Right ventricle myocardium superior (tissue), 1 donor: ENCODE measurements at places on chromosomes 16 and 17.
A peak's percentile ranks its signal among the peaks of the same experiment; 100 is the strongest.

- no peak for DNase-seq
Measured at GRCh38 chr17:29936724-29937123, 4.7 kb upstream of the EFCAB5 start.

GRCh38 chr16:57865746-57866528 is 63.6 kb upstream of the KIFC3 start:
- DNase-seq = no peak

DNA sequence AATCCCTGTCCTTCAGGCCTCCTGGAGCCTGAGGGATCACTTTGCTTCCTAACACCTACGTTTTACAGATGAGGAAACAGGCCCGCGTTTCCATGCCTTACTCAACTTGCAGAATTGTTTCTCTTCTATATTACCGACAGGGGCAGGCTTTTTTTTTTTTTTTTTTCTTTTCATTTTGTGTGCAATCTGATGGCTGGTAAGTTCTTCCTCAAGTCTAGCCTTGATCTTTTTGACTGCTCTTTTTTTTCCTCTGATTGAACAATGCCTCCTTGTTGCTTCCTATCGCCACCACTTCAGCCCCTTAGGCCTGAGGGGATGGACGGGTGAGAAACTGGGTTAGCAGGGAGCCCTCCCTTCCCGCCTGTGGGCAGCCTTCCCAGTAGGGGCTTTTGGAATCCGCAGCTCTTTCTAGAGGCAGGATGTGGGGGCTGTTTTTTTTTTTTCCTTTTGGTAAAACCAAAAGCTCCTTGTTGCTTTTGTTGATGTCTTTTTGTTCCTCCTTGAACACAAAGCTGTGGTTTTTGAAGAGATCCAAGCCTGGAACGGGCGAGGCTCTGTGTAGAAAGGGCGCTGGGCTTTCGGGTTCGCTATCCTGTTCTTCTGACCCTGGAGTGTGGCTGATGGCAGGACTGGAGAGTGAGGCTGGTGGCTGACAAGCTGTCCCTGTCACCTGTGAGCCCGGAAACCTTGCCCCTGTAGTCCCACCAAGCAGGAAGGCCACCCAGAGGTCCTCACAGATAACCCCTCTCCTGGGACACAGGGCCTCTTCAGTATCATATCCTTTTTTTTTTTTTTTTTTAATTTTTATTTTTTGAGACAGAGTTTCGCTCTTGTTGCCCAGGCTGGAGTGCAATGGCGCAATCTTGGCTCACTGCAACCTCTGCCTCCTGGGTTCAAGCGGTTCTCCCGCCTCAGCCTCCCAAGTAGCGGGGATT is 14.0 kb downstream of the LASP1 start:
- peak; percentile 46 for DNase-seq

GRCh38 chr16:30961384-30961783 is 3.8 kb downstream of the SETD1A start:
- no peak for DNase-seq

GRCh38 chr17:38601539-38602351 is 4.0 kb downstream of the SRCIN1 start:
- no peak for DNase-seq

DNA sequence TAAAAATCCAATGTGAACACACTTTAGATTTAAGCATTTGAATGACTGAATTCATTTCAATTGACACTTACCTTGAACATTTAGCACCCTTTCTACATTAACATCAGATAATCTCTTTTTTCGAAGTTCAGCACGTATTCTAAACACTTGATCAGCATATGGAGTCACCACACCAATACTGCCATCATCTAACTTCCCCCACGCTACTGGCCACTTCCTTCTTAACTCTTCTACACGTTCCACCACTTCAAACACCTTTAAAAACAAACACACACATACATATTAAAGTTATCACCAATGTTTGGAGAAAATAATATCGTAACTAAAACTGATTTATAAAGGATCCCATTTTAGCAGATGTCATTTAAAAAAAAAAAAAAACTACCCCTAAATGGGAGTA is 93.5 kb downstream of the CACNG1 start:
- no peak for DNase-seq

DNA sequence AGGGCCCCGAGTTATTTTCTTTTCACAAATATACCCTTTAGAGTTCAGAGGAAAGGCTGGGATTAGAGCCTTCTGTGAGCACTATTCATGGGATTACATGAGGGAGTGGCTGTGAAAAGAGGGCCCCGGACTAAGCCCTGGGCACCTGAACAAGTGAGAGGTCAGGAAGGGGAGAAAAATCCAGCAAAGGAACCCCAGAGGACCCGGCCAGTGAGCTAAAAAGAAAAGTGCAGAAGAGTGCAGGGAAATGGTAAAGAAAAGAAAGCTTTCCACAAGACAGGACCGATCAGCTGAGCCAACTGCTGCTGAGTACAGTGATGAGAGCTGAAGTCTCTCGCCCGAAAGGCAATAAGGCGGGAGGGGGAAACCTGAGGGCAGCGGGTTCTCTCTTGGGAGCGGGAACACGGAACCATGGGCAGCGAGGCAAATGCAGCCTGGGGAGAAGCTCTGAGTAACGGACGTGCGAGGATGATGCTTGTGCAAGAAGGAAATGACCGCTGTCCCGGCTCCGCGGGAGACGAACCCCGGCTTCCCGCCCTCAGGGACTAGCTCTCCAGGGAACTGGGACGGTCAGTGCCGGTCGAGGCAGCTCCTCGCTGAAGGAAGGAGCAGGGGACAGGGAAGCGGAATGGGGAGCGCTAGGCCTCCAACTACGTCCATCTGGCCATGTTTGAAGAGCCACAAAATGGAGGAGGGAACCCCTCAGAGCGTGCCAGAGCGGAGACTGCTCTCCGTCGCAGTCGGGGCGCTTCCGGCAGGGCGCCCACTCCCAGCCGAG is 665 bp upstream of the ALDH3A2 start:
- peak; percentile 82 for DNase-seq

GRCh38 chr16:56632848-56633365 is 448 bp downstream of the MT1M start:
- no peak for DNase-seq

DNA sequence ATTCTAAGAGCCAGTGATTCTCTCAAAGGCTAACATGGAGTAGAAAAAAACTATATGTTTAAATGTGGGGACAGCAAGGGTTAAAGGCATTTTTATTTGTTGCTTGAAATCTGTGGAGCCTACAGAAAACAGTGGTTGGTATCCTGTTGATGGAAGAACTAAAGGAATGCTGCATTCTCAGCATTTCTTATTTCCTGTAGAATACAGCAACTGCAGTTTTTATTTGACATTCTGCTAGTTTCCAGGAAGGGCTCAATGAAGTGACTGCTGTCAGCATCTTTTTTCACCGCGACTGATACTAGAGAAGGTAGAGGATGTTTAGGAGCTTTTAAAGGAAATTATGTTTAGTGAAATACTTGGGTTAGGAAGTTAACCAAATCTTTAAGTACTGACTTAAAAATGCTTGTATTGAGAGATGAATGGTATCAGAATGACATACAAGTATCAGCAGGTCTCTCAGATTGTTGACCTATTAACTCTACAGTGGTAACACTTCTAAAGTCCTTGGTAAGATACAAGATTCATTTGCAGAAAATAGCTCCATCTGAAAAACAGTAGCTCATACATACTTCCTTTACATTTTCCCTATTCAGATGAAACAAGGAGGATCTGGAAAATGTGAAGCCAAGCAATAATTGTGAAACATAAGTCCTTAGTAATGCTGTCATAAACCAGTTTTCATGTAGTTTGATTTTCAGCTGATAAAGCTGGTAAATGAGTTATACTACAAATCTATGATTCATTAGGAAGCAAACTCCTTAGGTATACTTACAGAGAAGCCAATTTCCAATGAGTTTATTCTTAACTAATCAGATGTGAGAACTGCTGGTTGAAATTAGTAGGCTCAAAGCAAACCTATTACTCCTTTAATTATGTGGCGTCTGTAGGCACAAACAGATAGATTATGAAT is 15.2 kb downstream of the CLTC start:
- DNase-seq = no peak

GRCh38 chr16:89434490-89434889 is 55.9 kb downstream of the ANKRD11 start:
- DNase-seq = no peak

GRCh38 chr17:16472539-16472938 is 19.5 kb downstream of the LRRC75A start:
- DNase-seq = no peak

- no peak for DNase-seq
Measured at GRCh38 chr16:50812046-50812445, 70.2 kb downstream of the CYLD start.

DNA sequence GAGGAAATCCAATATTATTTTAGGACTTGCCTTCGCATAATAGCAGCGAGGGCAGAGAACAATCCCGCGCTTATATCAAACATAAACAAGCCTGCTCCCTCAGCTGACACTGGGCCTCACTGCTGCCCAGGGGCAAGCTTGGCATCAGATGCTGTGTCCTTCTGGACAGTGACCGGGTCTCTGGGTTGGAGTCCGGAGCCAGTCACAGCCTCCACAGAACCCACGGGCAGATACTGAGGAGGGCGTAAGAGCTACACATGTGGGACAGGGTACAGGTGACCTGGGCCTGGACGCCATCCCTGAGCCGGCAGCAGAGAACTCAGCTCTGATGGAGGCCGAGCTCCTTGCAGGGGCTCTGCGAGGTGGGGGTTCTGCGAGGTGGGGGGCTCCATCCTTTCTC is 14.7 kb upstream of the ZNF469 start:
- peak; percentile 18 for DNase-seq

GRCh38 chr16:53159781-53160436 is 105.1 kb downstream of the CHD9 start:
- no peak for DNase-seq

DNA sequence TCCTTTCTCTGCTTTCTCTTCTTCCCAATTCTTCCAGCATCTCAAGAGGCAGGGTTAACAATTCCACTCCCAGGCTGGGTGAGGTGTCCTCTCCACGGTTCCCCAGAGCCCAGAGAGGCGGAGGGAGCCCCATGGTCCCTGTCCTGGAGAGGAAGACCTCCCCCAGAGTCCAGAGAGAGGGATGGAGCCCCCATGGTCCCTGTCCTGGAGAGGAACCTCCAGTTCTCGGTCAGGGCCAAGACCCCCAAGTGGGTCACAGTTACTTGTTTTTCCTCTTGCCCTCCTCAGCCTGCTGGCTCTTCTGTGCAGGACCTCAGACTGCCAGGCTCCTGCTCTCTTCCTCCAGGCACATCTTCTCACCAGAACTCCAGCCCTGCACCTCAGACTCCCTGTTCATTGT is 135.2 kb downstream of the RPTOR start:
- no peak for DNase-seq

DNA sequence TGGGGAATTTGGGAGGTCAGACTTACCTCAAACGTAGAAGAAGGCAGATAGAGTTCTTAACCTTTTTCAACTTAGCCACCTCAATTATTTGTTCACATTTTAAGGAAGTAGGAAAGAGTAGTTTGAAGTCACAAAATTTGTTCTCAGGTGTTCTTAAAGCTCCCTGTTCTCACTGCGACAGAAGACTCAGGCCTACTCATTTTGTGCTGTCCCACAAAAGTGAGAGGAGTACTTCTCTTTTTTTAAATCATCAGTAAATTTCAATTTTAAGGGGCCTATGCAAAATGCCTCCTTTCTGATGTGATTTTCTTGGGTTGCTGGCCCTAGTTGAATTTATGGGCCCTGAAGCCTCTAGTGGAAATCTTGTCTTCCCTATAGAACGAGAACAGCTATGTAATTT is 133.4 kb downstream of the MAP2K6 start:
- DNase-seq = no peak

DNA sequence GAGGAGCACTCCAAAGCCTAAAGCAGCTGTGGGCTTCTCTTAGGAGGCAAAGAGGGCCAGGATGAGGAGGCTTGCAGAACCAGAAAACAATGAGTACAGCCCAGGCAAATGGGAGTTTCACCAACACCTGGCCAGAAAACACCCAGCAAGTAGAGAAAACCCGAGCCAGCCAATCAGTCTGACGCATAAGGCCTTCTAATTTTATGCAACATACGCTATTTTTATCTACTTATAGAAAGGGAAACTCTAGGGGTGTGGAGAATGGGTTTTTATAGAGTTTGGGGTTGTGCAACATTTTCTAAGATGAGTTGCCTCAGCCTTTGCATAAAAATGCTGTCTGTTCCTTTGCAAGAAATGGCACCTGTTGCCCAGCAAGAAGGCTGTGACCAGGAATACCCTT is 529.0 kb upstream of the CDH5 start:
- DNase-seq = no peak

DNA sequence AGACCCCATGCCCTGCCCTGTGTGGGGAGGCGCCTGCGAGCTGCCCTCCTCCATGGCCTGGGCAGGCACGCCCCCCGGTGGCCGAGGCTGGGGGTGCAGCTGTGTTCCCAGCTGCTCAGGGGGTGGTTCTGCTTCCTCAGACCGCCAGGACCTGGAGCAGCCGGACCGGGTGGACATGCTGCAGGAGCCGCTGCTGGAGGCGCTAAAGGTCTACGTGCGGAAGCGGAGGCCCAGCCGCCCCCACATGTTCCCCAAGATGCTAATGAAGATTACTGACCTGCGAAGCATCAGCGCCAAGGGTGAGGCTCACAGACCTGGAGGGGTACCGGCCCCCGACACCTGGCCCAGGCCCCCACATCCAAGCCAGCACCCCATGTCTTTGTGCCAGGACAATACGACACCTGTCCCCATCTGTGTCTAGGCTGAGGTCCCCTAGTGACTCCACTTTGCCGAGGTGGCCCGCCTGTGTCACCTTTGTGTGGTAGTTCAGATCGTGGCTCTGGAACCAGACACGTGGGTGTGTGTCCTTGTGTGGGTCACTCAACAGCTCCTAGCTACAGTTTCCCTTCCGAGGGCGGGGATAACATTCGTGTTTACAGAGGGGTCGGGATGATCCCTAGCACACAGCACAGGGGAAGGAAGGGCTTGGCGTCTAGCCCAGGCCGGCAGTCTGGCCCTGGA is 9.3 kb downstream of the GJD3 start:
- DNase-seq = peak; percentile 86

- DNase-seq = no peak
Measured at GRCh38 chr17:63676584-63676983, 23.3 kb downstream of the LIMD2 start.

GRCh38 chr17:77830816-77831473 is 127.6 kb upstream of the TNRC6C start:
- DNase-seq = peak; percentile 31

- peak; percentile 88 for DNase-seq
Measured at GRCh38 chr16:30740364-30741251, 7.6 kb upstream of the PHKG2 start.

DNA sequence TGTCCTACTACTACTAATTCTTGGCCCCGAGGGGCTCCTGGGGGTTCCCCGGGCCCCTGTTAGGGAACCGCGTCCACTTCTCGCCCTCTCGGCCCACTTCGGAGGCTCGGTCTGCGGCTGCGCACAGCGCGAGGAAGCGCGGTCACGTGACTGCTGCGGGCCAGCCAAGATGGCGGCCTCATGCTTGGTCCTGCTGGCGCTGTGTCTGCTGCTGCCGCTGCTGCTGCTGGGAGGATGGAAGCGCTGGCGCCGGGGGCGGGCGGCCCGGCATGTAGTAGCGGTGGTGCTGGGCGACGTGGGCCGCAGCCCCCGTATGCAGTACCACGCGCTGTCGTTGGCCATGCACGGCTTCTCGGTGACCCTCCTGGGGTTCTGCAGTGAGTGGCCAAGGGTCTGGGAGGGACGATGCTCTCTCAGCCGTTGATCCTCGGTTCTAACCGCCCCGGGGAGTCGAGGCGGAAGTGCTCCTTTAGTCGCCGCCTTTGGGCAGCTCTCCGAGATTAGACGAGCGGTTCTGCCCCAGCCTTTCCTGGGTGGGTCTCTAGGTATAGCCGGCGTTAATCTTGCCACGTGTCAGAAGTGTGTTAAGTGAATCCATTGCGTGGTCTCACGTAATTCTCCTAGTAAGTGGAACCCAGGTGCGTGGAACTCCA is at the start of gene ALG1:
Gene ALG1 (plus strand): TSS at position 163 of the 653 bp plus-strand sequence. CDS start 7 bp downstream, at position 170.
- peak; percentile 95 for DNase-seq
